ENCODE measurements at places on chromosomes 3 and 15.

GRCh38 chr15:35061825-35062737, 23.0 kb downstream of the NANOGP8 start:
- no peak for DNase-seq

DNA sequence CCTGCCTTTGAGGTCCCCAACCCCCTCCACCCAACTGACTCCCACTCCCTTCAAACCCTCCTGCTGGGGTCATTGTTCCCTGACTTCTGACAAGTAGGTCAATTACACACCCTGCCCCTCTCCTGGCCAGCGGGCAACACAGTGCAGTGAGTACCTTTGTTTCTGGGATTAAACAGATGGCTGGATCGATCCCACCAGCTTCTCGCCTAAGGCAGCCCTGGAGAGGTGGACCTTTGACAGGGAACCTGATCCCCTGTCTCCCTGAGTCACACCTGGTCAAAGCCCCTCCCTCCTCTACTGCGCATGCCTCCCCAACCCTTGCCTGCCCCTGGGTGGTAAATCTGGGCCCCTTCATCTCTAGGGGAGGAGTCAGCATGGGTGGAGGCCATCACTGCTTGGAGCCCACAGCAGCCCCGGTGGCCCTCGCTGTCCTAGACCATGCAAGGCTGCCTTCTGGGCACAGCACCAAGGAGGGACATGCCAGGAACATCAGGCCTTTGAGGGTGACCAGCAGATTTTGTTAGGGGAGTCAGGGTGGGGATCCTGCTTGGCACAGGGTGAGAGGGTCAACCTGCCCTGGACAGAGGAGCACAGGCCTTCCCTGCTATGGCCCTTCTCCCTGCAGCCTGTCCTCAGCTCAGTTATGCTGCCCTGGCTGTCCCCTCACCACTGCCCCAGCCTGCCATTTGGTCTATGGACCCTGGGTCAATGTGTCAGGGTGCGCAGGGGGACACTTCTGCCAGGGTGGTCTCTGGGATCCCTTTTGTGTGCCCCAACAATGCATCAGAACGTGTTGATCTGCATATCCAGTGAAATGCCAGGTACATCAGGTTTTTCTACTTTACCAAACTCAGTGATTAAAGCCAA, 9.8 kb upstream of the PRR23E start:
- DNase-seq = peak; percentile 43

- no peak for DNase-seq
Measured at GRCh38 chr3:194423317-194423716, 24.3 kb upstream of the GP5 start.

DNA sequence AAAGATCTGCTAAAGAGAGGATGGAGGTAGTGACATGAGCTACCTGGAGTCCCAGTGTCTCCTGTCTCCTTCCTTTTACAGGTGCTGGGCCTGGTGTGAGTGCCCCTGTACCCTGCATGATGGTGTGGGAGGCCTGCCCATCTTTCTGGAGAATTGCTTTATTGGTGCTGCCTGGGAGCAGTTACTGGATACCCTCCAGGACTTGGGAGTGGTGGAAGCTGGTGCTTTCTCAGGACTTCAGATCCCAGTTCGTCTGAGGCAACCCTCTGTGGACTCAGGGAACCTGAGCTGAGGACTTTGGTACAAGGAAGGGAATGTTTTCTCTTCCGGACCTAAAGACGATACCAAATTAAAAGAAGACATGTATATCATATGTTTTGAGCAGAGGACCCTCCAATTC, 18.3 kb upstream of the NUDT16 start:
- DNase-seq = no peak

DNA sequence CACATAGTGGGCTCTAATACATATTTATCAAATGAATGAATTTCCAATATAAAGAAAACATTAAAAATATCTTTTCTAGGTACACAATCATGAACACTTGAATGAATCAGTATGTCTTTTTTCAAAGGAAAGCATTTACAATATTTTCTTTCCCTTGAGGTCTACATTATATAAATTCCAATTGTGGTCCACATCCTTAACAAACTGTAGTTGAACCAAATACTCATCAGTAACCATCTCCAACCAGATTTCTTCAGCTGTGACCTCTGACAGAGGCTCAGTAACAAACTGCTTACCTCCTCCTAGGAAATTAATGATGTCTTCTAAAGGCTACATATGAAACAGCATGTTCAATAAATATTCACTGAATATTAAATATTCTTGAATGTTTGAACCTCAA, 58.8 kb downstream of the CFAP20DC start:
- no peak for DNase-seq

DNA sequence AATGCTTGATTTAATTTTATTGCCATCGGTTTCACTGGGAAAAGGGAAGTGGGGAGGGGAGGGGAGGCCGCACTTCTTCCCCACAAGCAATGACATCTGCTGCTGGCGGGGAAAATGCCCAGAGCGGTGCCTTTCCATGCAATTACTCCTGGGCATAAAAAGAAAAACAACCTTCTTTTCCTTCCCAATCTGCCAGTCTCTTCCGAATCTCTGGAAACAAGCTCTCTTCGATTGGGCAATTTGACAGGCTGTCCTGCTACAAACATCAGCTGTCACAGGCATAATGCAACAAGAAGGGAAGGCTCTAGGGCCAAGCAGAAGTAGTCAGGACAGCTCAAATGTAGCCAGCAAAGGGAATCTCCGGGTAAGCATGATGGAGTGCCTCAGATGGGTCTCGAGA, 93.4 kb upstream of the STRIT1 start:
- DNase-seq = no peak

DNA sequence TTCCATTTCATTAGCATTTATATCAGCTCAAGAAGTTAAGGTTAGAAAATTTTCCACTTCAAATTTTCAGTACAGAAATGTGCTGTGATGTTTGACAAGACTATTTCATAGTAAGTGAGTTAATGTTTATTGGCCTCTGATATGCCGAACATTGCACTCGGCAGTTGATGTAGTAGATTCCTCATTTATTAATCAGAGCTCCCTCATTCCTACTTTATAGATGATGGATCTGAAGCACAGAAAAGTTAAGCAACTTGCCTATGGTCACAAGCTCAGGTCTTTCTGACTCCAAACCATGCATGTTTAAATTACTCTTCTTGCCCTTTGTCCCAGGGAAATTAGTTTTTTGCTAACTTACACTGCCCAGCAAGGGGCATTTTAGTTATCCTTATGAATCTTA, 92.0 kb downstream of the ATG7 start:
- no peak for DNase-seq

- no peak for DNase-seq
Measured at GRCh38 chr3:168124291-168124690, 28.6 kb upstream of the GOLIM4 start.

GRCh38 chr3:124048967-124049798, 57.3 kb upstream of the ROPN1 start:
- DNase-seq = no peak
